ENCODE measurements at places on chromosomes 5 and 9. TPM values are rescaled to one million over a fixed set of nuclear protein-coding genes. Genes with fewer than 3 reads are reported as not detected.

Gene TAF11L5
- total RNA-seq, result not detected

Gene FGF1
- total RNA-seq, result not detected

Gene ABCA1
- total RNA-seq, result 6.5 TPM

Gene SOHLH1
- not detected for total RNA-seq

Gene SPACA9
- 4.1 TPM for total RNA-seq

Gene KCTD16
- 0.52 TPM for total RNA-seq

Gene FAM151B
- 2.0 TPM for total RNA-seq

Gene OR1J2
- not detected for total RNA-seq

Measured in neural crest cell (in vitro differentiated cells).